ENCODE measurements at places on chromosomes 13 and 19. TPM values are rescaled to one million over a fixed set of nuclear protein-coding genes. Genes with fewer than 3 reads are reported as not detected.

The CYP2F1 gene
- total RNA-seq, result not detected

The ITPKC gene
- total RNA-seq, result 19.5 TPM

The KASH5 gene
- total RNA-seq, result not detected

The IGFL2 gene
- total RNA-seq, result not detected

The CEACAM16 gene
- total RNA-seq, result not detected

The MADCAM1 gene
- total RNA-seq, result 0.26 TPM

The FGF21 gene
- not detected for total RNA-seq

The ZNF611 gene
- 14.5 TPM for total RNA-seq

The NCAN gene
- under 0.01 TPM for total RNA-seq

The EBI3 gene
- not detected for total RNA-seq

The HSD17B14 gene
- 7.7 TPM for total RNA-seq

GRCh38 chr19:41928754-41929535 lies 696 bp upstream of the ERFL start:
- DNase-seq, result no peak

DNA sequence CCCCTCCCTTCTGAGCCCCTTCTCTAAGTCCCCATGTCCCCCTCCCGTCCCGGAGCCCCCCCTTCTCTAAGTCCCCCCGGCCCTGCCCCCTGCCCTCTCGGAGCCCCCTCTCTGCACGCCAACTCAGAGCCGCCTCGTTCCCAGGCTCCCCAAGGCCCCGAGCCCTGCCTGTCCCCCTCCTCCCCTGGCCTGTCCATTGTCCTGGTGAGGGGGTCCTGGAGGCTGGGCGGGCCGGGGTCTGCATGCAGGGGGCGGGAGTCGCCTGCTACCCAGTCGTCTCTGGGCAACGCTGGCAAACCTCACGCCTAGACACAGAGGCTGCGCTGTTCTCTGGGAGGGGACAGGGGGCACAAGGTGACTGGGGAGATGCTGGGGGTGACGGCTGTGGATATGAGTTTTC lies 39.2 kb upstream of the SEMA6B start:
- DNase-seq, result no peak

DNA sequence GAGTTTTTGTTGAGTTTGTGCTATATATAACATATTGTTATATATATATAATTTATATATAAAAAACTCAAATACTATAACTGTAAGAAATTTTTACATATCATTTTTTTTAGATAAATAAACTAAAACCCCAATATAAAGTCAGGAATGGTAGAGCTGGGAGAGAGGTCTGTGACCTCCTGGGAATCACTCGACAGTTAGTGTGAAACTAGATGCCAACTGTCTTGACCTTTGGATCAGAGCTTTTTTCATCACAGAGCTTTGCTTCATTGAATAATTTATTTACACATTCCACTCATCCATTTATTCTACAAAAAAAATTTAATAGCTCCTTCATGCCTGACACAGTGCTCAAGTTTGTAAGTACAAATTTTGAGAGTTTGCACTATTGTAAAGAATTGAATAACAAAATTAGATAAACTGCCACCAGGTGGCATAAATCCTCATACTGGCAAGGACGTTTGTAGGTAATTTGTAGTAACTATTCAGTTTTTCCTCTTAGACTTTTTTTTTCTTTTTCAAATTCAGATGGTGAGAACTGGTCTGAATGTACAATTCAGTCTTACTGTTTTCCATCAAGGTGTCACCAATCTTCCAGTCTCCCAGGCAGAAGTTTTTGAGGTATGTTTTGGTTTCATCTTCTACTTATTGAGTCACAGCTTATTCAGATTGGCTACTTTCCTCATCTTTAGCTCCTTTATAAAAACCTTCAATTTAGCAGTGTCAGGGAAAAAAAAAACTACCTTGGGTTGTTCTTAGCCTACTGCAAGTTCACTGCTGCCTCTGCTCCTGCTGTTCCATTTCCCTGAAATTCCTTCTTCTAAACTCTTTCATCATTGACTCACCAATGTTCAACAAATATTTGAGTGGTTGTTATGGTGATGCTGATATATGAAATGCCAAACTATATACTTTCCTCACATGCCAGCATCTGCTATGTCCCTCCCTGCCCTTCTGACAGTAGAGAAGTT lies 28.7 kb downstream of the LACC1 start:
- peak; percentile 78 for DNase-seq

DNA sequence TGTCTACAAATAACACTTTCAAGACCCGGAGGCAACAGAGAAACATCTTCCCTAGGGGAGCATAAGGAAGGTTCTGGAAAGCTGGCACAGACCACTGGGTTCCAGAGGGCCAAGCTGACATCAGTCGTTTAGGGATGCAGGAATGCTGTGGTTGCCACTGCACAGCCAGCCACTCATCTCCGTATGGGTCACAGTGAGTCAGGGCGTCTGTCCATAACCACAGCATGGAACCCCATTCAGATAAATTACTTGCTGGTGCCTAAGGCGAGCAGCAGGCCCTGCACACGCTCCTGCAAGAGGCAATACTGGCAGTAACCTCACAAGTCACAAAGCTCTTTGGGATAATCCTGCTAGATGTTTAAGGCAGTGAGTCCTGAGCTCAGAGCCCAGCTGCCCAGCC lies 140.9 kb upstream of the UBL3 start:
- peak; percentile 64 for DNase-seq

GRCh38 chr19:55368701-55369563 lies 1.3 kb downstream of the IL11 start:
- DNase-seq, result no peak

DNA sequence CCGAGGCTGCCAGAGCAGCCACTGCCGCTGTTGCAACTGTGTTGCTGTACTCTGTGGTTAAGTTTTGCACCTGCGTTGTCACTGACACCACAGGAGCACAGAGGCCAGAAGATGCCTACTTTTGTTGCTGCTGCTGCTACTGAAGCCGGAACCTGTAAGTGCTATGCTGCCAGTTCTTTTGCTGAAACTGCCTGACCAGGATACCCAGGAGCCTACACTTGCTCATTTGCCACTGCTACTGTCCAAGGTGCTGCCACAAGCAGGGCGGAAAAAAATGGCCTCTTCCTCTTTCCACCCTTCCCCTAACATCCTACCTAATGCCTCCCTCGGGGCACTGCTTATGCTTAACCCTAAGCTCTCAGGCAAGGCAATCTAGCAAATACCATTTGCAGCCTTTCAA lies 29.0 kb upstream of the NBEA start:
- DNase-seq, result peak; percentile 25

DNA sequence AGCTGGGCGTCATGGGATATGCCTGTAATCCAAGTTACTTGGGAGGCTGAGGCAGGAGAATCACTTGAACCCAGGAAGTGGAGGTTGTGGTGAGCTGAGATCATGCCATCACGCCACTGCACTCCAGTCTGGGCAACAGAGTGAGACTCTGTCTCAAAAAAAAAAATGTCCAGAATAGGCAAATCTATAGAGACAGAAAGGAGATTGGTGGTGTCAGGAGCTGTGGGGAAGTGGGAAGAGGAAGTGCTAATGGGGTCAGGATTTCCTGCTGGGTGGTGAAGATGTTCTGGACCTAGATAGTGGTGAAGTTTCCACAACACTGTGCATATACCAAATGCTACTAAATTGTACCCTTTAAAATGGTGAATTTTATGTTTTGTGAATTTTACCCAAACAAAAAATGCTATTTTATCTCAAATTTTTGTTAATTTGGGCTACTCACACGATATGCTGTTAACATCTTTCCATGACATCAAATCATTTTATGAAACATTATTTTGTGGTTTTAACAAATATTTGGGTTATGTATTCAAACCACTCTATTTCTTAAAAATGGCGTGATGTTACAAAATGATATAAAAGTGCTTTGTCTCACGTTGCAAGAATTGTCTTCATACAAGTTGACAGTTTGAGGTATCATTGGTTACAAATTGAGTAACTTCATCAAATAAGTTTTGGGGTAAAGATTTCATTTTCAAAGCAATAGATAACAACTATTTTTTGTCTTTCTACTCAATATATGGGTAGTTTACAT lies 7.4 kb upstream of the CYP4F3 start:
- no peak for DNase-seq

GRCh38 chr13:76971851-76972829 lies 19.7 kb upstream of the CLN5 start:
- DNase-seq, result no peak

DNA sequence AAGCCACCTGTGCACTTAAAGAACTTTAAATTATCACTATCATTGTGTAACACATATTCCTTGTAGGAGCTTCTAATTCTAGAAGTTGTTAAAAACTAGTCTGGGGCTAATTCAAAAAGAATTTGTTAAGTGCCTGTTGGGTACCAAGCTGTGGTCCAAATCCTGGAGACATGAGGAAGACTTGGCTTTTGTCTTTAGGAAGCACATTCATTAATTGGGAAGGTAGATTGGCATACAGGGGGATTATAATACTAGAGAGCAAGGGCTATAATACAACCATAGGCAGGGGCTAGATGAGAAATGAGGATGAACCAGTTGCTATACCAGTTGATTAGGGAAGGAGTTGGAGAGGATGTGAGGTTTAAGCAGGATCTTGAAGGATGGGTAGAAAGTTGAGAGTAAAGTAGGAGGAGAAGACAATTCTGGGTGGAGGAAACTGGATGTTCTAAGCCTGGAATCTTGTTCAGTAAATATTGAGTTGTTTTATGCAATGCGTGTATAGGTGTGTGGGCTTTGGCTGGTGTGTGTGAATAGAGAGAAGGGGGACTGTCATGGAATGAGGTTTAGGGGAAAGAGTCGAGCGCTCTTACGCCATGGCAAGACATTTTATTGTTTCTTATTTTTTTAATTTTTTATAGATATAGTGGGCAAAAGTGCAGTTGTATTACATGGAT lies 350.1 kb downstream of the GPC5 start:
- DNase-seq, result no peak

- DNase-seq, result no peak
These were observed 173.3 kb downstream of the GPC5 start for GRCh38 chr13:91571681-91572080.

- no peak for DNase-seq
These were observed 114.5 kb downstream of the ATP11A start for GRCh38 chr13:112804374-112804773.

- no peak for DNase-seq
These were observed 23.2 kb upstream of the TTYH1 start for GRCh38 chr19:54392105-54392504.

- DNase-seq, result peak; percentile 79
These were observed 340.0 kb downstream of the SUCLA2 start for GRCh38 chr13:47661076-47661475.

- no peak for DNase-seq
These were observed 14.9 kb downstream of the LCP1 start for GRCh38 chr13:46166947-46167610.
